Amniotic stem cell (primary cell): ENCODE measurements at places on chromosomes 7 and 10.

DNA sequence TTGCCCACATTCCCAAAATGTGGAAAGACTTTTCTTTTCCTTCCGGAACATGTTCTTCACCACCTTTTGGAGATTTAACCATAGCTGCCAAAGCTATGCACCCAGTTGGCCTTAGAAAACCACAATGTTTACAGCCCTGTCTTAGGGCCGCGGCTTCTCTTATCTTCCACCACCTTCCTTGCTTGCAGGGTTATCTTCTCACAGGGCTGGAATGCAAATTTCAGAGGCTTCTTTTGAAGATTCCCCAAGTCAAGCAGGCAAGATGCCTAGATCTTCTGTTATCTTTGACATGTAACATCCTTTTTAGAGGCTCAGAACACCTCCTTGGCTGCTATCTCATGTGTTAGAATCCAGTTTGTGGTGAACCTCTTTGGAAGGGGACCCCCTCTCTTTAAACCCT, 11.1 kb downstream of the KCTD7 start:
- no peak for DNase-seq

GRCh38 chr7:140231771-140232491, 55.1 kb upstream of the KDM7A start:
- DNase-seq = no peak

- no peak for DNase-seq
Measured at GRCh38 chr7:6128205-6128604, 97.0 kb downstream of the ANKRD61 start.

DNA sequence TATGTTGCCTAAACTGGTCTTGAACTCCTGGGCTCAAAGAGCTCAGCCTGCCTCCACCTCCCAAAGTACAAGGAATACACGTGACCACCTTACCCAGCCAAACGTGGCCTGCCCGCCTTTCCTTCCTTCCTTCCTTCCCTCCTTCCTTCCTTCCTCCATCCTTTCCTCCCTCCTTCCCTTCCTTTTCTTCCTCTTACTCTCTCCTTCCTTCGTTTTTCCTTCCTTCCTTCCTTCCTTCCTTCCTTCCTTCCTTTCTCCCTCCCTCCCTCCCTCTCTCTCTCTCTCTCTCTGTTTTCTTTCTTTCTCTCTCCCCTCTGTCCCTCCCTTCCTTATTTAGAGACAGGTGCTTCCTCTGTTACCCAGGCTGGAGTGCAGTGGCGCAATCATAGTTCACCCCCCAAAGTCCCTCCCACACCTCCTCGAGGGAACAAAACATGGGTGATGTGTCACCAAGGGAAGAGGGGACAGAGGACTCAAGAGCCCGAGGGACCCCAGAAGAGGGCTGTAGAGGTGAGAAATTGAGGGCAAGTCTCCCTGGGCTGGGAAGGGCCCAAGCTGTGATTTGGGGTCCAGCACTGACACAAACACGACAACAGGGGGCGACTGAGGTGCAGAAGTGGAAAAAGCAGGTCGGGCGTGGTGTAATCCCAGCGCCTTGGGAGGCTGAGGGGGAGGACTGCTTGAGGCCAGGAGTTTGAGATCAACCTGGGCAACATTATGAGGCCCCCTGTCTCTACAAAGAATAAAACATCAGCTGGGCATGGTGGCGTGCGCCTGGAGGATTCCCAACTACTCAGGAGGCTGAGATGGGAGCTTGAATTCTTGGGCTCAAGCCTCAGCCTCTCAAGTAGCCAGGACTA, 28.1 kb downstream of the EPHB4 start:
- DNase-seq = no peak

- DNase-seq = no peak
Measured at GRCh38 chr7:15464667-15465121, 97.1 kb downstream of the AGMO start.

- DNase-seq = peak; percentile 95
Measured at GRCh38 chr10:123997486-123998196, 95.8 kb downstream of the CHST15 start.

DNA sequence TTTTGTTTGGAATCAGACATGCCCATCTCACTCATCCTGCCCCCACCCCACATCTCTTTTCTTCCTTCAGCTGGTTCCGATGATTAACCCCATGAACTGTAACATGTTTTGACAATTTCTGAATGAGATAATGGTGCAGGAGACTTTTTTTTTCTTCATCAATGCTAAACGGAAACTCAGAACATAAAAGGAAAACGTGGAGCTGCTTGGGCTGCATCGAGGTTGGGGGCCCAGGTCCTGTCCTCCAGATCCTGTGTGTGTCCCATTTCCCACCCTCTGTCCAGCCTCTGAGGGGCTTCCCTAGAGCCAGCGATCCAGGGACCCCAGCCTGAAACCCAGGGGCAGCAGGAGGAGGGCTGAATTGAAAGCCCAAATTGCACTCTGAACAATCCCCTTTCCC, 263.8 kb upstream of the GRB10 start:
- no peak for DNase-seq

DNA sequence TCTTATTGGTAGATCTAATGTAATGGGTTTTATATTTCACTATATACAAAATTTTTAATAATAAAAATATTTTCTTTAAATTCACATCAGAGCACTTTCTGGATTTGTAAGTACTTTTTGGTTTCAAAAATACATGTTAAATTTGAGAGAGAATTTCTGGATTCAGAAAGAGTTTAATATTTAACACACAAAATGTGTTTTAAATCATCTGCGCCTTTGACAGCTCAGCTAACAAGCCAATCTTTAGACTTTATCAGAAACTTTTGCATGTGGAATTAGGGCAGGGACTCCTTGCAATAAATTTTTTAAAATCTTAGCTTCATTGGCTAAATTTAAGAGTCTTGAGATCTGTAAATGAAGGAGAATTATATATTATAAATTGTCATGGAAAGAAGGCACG, 32.7 kb upstream of the RHOBTB1 start:
- DNase-seq = no peak

DNA sequence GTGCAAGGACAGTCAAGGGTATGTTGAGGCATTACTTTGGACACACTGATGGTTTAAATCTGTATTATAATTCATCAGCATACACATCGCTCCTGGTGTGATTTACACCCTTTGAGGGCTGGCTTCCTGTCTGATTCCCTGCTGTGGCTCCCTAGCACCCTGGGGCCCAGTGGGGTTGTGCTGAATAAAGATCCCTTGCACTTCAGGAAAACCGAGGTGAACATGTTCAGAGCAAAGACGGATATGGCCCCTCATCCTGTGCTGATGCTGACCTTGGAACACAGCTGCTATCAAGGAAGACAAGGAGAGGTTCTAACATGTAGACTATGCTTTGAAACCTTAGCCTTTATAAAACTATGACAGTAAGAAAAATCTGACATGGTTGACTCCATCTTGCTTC, 84.6 kb upstream of the UNC5B start:
- no peak for DNase-seq

GRCh38 chr10:114310346-114310745, 71.3 kb downstream of the VWA2 start:
- DNase-seq = no peak

DNA sequence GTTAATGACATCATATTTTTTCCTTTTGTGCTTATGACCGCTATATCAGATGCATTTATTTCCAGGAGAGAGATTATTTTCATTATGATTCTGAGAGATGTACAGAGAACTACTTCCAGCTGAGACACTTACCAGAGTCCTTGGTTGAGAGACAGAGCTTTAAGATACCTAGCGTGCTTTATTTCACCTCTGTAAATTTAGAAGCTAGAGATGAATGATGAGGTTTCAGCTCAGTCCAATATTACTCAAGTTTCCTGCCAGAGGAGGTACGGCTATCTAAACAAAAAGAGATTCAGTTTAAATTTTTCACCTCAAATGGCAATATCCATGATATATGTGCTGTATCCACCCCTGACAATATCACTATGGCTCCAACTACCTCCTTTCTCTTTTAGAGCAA, 182.6 kb upstream of the FAM3C start:
- DNase-seq = no peak

GRCh38 chr7:126803990-126804389, 448.8 kb downstream of the GRM8 start:
- no peak for DNase-seq

DNA sequence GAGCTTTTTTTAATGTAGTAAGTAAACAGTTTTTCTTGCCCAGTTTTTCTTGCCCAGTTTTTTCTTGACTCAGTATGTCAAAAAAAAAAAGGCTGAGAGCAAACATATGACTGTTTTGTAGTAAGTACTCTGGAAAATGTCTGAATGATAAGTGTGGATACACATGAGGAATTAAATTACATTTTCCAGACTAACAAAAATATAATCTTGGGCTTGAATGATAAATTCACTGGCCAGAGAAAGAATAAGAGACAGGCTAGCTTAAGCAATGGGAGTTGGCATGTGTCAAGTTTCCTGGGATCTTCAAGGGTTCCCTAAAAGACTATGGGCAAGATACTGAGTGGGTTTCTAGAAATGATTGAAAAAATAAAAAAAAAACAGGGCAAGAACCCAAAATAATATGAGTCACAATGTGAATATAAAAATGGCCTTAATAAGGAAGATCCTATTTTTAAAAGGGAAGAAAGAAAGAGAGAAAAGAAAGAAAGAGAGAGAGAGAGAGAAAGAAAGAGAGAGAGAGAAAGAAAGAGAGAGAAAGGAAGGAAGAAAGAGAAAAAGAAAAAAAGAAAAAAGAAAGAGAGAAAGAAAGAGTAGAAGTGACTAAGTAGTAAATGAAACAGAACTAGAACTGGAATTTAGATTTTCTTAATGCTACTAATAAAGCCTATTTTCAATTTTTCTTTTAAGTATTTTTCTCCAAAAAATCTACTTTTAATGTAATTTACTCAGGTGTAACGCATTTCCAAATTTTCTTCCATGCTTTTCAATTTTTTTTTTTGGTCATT, 60.2 kb downstream of the TFPI2 start:
- DNase-seq = no peak

DNA sequence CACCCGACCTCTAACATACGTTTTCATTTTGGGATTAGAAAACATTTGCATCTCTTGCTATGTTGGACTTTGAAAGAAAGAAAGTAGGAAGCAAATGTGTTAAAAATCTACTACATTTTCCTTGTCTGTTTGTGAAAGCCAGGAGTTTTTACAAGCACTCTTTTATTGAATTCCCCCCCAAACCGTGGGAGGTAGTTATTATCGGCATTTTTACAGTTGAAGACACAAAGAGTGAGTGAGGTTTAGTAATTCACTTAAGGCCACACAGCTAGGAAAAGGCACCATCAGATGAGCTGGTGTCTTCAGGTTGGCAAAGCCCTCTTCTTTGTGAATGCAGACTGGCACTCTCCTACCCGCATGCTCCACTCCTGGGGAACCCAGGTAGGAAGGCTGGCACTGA, 23.5 kb upstream of the SFMBT2 start:
- no peak for DNase-seq

- DNase-seq = no peak
Measured at GRCh38 chr10:46091828-46092523, 45.9 kb upstream of the MSMB start.

- no peak for DNase-seq
Measured at GRCh38 chr7:47320296-47320695, 261.6 kb downstream of the TNS3 start.

- peak; percentile 21 for DNase-seq
Measured at GRCh38 chr7:128322040-128322643, 21.6 kb downstream of the RBM28 start.

- no peak for DNase-seq
Measured at GRCh38 chr10:36441557-36441956, 683.8 kb upstream of the ANKRD30A start.

- DNase-seq = no peak
Measured at GRCh38 chr10:61164458-61165160, 220.6 kb upstream of the RHOBTB1 start.

GRCh38 chr7:74101061-74101681, 17.6 kb downstream of the LIMK1 start:
- DNase-seq = no peak

DNA sequence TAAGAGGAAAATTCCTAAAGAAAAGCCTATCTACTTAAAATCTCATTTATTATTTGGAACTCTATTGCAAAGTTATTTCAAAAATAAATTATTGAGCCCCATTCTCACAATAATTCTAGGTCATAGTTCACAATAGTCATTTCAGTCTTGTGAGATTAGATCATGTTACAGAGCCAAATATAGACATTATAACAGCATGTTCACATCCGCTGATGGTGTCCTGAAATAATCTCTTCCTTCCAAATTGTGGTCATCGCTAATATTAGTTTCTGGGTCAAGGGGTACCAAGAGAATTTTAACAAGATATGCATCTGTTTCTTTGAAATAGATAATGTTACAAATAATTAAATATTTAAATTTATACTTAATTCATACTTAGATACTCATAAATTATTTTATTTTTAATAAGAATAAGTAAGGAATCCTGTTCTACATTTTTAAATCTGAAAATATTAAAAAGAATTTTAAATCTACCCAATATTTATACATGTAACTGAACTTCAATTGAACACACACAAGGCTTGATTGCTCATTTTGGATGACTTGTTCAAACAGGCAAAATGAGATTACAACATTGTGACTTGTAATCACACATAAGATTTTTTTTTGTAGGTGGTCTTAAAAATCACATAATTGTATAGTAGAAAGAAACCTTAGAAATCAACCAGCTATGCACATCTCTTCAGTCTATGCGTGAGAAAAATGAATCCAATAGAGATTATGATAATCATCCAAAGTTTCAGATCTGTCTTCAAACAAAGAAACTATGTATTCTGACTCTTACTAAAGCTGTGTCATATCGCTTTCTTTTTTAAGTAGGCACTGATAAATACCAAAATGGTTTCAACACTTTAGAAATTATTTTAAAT, 13.1 kb downstream of the GNAT3 start:
- DNase-seq = no peak

- no peak for DNase-seq
Measured at GRCh38 chr10:61847087-61847486, 54.4 kb upstream of the ARID5B start.

DNA sequence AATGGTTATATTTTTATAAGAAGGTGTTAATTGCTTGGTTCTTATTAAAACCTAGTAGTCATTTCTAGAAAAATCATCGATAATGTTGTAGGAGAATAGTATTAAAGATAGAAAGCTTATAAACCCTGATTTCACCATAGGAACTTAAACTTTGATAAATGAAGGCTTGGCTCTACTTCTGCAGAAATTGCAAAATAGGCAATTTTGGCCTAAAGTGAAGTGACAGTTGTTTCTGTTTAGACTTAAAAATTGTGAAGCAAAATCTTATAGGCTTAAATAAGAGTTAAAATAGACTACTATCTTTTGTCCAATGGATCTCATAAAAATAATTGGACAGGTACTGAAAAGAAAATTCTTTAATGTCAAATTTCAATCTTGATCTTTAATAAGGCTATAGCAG, 321.6 kb upstream of the FZD8 start:
- DNase-seq = no peak

DNA sequence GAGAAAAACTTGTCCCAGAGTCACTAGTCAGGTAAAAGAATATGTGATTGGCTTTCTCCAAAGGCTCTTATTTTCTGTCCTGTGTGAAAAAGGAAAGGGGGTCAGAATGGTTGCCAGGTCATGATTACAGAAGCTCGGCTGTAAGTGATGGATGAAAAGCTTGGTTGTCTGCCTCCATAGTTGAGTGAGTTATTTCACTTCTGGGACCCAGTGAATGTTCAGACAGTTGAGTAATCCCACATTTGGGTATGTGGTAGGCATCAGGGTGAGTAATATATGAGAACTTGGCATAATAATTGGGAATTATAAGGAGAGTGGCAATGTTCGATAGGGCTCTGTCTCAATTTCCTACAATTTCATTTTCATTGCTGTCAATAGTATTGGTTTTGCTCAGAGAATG, 72.5 kb downstream of the BBS9 start:
- DNase-seq = no peak

GRCh38 chr7:136063326-136063666, 86.1 kb upstream of the MTPN start:
- no peak for DNase-seq

- DNase-seq = peak; percentile 4
Measured at GRCh38 chr7:93178213-93178612, 30.0 kb upstream of the SAMD9L start.
